ENCODE measurements at places on chromosomes 12 and 14. TPM values are rescaled to one million over a fixed set of nuclear protein-coding genes. Genes with fewer than 3 reads are reported as not detected.

The CAMKK2 gene
- 11.2 TPM for total RNA-seq

The RHEBL1 gene
- 3.2 TPM for total RNA-seq

The BRI3BP gene
- total RNA-seq, result 8.5 TPM

The PTCSC3 gene
- total RNA-seq, result not detected

The TRMT61A gene
- 5.8 TPM for total RNA-seq

The NFATC4 gene
- 16.6 TPM for total RNA-seq

The ACSM4 gene
- not detected for total RNA-seq

The KRT78 gene
- total RNA-seq, result 0.42 TPM

The KRT6C gene
- 0.28 TPM for total RNA-seq

The VTI1B gene
- total RNA-seq, result 37.1 TPM

The OVCH1 gene
- total RNA-seq, result 0.19 TPM

The GLI1 gene
- total RNA-seq, result 0.85 TPM

The TAS2R8 gene
- not detected for total RNA-seq

The AMN gene
- total RNA-seq, result 2.0 TPM

Measured in thymus (tissue), 14 donors.